ENCODE measurements at places on chromosomes 11 and 22.

DNA sequence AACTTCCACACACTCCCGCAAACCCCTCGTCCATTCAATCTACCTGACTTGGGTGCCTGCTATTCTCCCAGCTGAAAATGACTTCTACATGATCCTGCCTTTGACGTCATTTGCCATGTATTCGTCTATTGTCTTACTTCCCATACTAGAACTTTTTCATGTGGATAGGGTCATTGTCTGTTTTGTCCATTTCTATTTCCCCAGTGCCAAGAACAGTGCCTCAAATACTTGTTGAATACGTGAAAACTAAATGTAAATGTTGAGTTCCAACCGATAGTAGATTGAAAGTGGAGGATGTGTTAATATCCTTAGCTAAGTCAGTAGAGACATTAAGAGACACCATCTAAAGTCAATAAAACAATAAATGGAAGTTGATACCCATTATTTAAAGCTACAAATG, 935 bp downstream of the TRIM68 start:
- peak; percentile 53 for DNase-seq

- no peak for DNase-seq
Observed at GRCh38 chr11:49377978-49378377, 169.6 kb upstream of the FOLH1 start.

GRCh38 chr11:4041731-4042391, 52.7 kb upstream of the RRM1 start:
- DNase-seq = no peak

DNA sequence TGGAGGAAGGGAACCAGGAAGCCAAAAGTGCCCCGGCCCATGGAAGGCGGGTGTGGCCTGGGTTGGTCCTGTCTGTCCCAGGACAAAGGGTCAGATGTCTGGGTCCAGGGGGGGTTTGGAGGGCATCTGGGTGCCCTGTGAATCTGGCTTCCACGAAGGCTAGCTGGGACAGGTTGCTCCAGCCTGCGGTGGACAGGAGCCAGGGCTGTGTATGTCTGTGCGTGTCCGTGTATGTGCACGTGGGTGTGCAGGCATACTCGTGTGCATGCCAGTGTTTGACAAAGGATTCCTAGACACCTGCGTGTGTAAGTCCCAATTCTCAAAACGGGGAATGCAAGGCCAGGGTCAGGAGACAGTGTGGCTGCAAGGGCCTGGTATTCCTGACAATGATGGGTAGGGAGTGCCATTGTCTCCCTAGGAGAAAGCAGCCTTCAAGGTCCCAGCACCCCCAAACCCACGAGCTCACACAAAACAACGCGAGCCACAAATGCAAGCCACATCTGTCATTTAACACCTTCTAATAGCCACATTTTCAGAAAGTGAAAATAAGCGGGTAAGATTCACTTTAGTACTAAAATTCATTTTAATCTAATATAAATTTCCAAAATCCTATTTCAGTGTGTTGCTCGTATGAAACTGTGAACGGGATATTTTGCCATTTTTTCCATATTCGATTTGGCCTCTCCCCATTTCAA, 78.4 kb upstream of the WNT7B start:
- DNase-seq = no peak

- no peak for DNase-seq
Observed at GRCh38 chr22:23106344-23106743, 35.4 kb downstream of the RSPH14 start.

DNA sequence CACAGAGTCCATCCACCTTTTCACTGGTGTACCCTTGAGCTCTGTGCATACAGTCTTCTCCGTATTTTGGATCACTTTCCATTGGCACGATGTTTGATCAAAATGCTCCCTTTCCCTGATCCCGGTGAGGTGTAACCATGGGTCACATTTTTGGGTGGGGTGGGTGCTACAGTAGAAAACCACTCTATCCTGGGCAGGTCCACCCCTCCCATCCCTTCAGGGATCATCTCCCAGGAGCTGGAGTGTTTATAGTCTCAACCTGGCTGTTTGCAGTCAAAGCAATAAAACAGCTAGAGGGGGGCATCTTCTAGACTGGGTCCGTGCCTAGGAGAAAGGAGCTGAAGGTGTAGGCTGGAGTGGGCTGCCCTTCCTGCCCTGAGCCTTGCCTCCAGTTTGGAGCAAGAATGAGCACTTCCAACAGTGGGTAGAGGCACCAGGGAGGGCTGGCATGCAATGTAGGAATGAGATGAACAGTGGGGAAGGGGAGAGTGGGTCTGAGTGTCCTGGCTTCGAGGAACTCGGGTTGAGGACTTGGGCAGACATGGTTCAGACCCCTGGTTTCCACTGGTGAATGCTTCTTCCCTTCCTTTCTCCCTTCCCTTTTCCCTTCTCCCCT, 38.8 kb downstream of the RNF141 start:
- DNase-seq = no peak

DNA sequence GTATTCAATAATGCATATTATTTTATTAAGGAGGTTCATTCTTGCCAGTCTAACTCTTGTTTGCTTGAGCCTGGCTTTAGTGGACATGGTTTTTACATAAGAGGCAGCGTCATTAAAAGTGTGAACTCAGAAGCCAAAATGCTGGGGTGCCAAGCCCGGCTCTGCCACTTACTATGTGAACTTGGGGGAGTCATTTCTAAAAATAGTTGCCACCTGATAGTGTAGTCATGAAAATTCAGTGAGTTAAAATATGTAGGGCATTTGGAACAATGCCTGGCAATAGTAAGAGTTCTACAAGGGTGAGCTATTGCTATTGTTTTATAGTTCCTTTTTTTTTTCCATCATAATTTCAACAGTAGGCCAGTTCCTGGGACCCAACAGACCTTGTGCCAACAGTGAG, 49.9 kb downstream of the TENM4 start:
- DNase-seq = no peak

- no peak for DNase-seq
Observed at GRCh38 chr11:808427-809286, 1.1 kb upstream of the RPLP2 start.

- DNase-seq = peak; percentile 74
Observed at GRCh38 chr11:73197348-73197747, 20.7 kb upstream of the P2RY2 start.

- no peak for DNase-seq
Observed at GRCh38 chr11:68439355-68440065, 21.0 kb upstream of the PPP6R3 start.

GRCh38 chr11:2791139-2791520, 91.3 kb upstream of the KCNQ1OT1 start:
- DNase-seq = no peak

- no peak for DNase-seq
Observed at GRCh38 chr11:19656140-19656541, 56.5 kb upstream of the NAV2 start.

GRCh38 chr11:61046833-61047232, 55.5 kb upstream of the CD5 start:
- no peak for DNase-seq

DNA sequence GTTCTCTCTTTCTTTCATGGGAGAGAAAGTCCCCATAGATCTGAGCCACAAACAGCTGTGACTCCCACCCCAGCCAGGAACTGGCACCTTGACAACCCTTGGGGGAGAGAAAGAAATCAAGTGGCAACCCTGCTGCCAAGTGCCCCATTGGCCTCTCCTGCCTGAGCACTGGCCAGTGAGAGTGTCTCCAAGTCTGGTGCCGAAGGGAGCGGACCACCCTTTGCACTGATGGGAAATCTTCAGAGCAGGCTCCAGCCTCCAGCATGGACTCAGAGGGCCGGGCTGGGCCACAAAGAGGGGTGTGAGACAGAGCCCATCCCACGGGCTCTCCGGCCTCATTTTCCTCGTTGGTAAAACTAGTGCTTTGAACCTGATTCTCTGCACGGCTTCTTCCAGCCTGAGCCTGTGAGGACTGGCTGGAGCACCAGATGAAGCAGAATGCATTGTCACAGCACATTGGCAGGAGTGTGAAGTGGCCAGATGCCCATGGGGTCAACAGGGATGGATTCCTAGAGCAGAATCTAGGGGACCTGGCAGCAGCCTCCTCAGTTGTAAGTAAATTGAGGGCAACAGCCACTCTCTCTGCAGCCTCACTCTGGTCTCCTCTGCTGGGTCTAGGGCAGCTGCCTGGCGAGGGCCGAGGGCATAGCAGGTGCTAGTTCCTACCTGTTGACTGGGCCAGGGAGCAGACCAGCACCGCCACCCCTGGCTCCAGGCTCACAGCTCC, 81.4 kb downstream of the TRIM29 start:
- DNase-seq = no peak

GRCh38 chr11:15059132-15059915, 14.1 kb upstream of the CALCB start:
- DNase-seq = no peak

- DNase-seq = no peak
Observed at GRCh38 chr11:83035070-83035854, 36.4 kb downstream of the RAB30 start.

- no peak for DNase-seq
Observed at GRCh38 chr11:126186708-126187529, 24.5 kb downstream of the RPUSD4 start.

DNA sequence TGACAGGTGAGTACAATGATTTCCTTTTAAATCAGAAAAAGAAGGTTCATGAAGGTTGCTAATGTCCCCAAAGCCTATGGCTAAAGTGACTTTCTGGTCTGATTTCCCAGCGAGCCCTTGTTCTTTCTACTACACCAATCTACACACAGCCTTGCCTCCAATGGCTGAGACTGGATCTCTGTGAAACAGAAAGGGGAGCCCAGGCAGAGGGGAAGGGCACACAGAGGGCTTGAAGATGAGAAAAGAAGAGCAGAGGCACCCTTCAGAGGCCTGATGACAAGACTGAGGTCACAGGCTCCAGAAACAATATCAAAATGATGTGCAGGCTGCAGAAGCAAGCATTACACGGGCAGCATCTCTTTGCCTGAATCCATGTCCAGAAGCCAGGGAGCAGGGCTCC, 1.5 kb downstream of the SYN3 start:
- no peak for DNase-seq

GRCh38 chr11:62688491-62688890, 839 bp downstream of the LRRN4CL start:
- no peak for DNase-seq

- DNase-seq = no peak
Observed at GRCh38 chr11:16611401-16611921, 127.0 kb upstream of the C11orf58 start.

- DNase-seq = peak; percentile 85
Observed at GRCh38 chr11:66002648-66003225, 434 bp downstream of the BANF1 start.

- DNase-seq = no peak
Observed at GRCh38 chr11:116261606-116262005, 511.2 kb downstream of the BUD13 start.

DNA sequence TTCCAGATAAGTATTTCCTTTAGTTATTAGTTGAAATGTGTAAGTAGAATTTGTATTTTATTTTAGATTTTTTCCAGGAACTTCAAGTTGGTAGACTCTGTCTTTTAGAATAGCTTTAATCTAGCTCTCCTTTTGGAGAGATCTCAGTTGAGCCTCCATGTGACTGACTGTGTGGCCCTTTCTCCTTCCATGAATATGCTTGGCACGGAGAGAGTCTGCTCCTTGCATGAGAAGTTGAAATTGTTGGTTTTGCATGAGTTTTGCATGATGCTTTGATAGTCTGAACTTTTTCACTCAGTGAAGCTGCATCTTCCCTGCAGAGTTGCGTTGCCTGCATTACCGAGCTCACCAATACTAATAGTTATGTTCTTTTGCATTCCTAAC, 32.8 kb upstream of the CTTN start:
- no peak for DNase-seq

GRCh38 chr11:10298342-10298741, 4.3 kb upstream of the SBF2 start:
- no peak for DNase-seq

DNA sequence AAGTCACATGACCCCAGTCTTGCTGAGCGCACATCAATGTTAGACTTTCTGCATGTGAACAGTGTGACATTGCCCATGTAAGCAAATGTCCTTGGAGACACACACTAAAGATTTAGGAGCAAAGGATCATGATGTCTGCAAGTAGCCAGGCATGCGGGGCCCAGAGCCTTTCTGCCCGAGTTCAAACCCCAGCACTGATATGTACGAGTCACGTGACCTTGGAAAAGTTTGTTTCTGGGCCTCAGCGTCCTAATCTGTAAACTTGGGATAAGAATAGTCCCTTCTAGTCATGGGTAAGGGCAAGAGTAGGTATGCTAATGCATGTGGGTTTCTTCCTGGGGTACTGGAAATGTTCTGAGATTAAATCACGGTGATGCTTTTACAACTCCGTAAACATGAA, 16.8 kb upstream of the PGA3 start:
- no peak for DNase-seq

- DNase-seq = no peak
Observed at GRCh38 chr11:117130879-117131278, 13.2 kb upstream of the PAFAH1B2 start.

DNA sequence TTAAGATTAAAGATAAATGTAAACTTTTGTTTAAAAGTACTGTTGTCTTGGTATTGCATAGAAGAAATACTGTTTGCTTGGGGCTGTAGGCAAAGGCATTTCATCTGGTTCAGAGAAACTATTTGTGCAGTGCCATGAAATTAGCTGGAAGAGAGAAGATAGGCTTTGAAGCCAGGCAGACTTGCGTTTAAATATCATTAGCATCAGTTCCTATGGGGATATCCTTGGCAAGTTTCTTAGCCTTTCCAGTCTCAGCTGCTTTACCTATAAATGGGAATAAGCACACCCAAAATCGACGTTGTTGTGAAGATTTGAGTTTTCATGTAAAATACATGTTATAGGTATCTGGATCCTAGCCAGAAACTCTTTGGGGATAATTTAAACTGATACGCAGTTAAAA, 133.9 kb downstream of the FBXO7 start:
- DNase-seq = no peak

- DNase-seq = peak; percentile 82
Observed at GRCh38 chr11:59560702-59561473, 49.5 kb downstream of the OR4D9 start.

GRCh38 chr22:26673486-26673885, 16.1 kb downstream of the MIAT start:
- no peak for DNase-seq

DNA sequence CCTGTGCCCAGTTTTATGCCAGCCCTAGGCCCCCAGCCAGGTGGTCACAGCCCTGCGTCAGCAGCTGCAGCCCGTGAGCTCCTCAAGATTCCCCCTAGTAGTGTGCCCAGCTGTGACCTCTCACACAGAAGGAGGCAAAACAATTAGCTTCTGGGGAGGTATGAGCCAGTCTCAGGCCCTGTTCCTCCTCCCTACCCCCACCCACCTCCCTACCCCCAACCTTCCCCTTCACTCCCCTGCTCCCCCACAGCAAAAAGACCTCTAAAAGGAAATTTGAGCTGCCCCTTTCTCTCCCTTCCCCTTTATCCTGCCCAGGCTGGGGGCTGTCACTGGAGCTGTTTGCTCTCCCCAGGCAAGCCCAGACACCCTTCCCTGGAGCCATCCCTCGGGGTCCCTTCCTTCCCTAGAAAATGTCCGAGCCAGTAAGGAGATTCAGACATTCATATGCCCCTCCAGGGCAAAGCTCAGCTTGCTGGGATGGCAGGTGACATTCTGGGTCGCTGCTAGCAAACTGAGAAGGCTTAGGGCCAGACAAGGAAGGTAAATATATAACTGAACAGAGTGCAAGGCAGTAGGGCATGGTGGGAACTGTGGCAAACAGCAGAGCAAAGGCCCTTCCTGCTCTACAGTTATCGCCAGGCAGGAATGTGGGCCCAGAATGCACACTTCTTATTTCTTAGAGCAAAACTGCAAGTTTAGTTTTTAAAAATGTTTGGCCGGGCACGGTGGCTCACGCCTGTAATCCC, 300.2 kb downstream of the MN1 start:
- DNase-seq = no peak

All from suppressor macrophage (primary cell).